Cardiac muscle cell (in vitro differentiated cells and primary cell): ENCODE measurements at places on chromosomes 4 and X. TPM values are rescaled to one million over a fixed set of nuclear protein-coding genes. Genes with fewer than 3 reads are reported as not detected.

The TSPAN7 gene
- 41.4 and 50.9 TPM in 2 replicates for polyA plus RNA-seq

The PRSS12 gene
- polyA plus RNA-seq = 0.07 and 0.42 TPM in 2 replicates

The MAGEC2 gene
- polyA plus RNA-seq = not detected in 2 replicates

The ADH1A gene
- polyA plus RNA-seq = not detected in 2 replicates

The GABRB1 gene
- 1.1 and 1.5 TPM in 2 replicates for polyA plus RNA-seq

The DOK7 gene
- polyA plus RNA-seq = 13.7 and 14.4 TPM in 2 replicates

The F11 gene
- polyA plus RNA-seq = not detected in 2 replicates

The TMEM165 gene
- 90.8 and 109 TPM in 2 replicates for polyA plus RNA-seq

The CSN1S1 gene
- polyA plus RNA-seq = not detected in 2 replicates

The MTHFD2L gene
- polyA plus RNA-seq = 10.8 and 12.0 TPM in 2 replicates

The STARD8 gene
- polyA plus RNA-seq = 0.60 and 0.91 TPM in 2 replicates

The KDR gene
- polyA plus RNA-seq = 41.7 and 55.6 TPM in 2 replicates

The GALNTL6 gene
- not detected in 2 replicates for polyA plus RNA-seq

DNA sequence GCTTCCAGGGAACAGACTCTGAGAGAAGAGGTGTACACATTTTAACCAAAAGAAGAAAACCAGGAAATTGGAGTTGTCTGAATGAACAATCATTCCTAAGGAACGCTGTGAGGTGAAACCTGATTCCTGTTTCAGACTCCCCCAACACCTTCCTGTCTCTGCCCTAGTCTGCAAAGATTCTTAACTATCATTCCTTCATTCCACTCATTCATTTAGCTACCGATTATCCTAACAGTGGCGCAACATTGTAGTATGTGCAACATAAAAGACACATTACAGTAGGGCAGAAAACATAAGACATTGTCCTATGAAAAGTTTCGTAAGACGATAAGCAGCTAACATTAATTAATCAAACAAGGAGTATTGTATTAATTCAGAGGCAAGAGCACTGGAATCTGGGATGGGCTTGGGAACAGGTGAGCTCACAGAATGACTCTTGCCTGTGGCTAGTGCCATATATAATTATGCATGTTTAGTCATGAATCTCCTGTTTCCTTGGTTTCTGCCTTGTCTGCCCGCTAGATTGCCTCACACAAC lies 23.8 kb upstream of the ADH7 start:
- H3K4me1 ChIP-seq = no peaks in the 10 kb centered on the region
- H3K36me3 ChIP-seq = no peaks in the 10 kb centered on the region
- H3K27ac ChIP-seq = no peak overlapping the region
- H3K4me3 ChIP-seq = no peak overlapping the region
- H3K27me3 ChIP-seq = no peaks in the 10 kb centered on the region

DNA sequence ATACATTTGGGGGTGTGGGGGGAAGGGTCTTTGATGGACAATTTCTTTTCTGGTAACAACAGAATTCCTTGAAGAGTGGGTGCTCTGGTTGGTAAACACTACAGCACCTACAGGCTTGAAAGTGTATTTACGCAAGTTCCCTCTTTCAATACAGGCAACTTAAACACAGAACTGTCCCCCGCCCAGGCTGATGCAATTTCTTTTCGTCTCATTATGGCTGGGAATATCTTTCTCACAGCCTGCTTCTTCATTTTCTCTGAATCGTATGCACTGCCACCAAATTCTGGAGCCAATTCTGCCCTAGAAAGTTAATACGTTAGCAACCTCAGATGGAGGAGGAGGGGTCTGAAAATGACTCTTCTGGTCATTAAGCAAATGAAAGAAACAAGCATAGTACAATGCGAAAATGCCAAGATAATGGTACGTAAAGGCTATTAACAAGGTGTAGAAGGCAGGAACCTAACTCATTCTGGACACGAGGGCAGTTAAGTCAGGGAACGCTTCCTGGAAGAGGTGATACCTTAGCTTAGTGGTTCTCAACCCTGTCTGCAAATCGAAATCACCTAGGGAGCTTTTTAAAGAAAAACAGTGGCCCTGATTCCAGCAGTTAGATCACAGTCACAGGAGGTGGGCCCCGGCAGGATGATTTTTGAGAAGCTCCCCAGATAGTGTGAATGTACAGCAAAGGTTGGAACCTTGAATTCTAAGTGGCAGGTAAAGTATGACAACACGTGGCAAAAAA lies 1.0 kb downstream of the AGA start:
- peak overlapping the region; percentile 90 for H3K27ac ChIP-seq
- H3K4me3 ChIP-seq = peak overlapping the region; percentile 42
- no peak for DNase-seq
- no peaks in the 10 kb centered on the region for H3K36me3 ChIP-seq

DNA sequence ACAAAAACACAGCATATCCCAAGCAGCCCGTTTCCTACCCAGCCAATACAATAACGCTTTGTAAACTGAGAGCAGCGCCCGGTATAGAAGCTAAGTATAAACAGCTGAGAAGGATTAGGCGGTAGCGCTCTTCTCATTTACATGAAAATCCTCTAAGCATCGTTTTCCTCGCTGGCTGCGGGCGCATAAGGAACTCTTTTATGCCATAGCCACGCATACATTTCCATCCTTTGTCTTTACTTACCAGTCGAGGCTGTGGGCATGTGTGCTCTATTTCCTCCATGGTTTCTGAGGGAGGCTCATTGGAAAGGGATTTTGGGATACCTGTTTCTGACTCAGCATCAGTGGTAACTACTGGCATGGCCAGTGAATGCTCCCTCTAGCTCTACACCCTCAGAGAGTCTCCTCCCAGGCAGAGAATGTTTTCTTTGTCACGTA lies 383 bp downstream of the PCYT1B start:
- peaks cover 9% of the 10 kb centered on the region for H3K4me1 ChIP-seq
- peaks cover 5% of the 10 kb centered on the region for H3K36me3 ChIP-seq
- H3K4me3 ChIP-seq = peak overlapping the region; percentile 43

GRCh38 chr4:123966990-123967769 lies 570.6 kb downstream of the SPRY1 start:
- no peaks in the 10 kb centered on the region for H3K4me1 ChIP-seq
- peak; percentile 46 for DNase-seq
- no peaks in the 10 kb centered on the region for H3K27me3 ChIP-seq
- no peak overlapping the region for H3K4me3 ChIP-seq
- H3K36me3 ChIP-seq = no peaks in the 10 kb centered on the region
- H3K27ac ChIP-seq = no peak overlapping the region

DNA sequence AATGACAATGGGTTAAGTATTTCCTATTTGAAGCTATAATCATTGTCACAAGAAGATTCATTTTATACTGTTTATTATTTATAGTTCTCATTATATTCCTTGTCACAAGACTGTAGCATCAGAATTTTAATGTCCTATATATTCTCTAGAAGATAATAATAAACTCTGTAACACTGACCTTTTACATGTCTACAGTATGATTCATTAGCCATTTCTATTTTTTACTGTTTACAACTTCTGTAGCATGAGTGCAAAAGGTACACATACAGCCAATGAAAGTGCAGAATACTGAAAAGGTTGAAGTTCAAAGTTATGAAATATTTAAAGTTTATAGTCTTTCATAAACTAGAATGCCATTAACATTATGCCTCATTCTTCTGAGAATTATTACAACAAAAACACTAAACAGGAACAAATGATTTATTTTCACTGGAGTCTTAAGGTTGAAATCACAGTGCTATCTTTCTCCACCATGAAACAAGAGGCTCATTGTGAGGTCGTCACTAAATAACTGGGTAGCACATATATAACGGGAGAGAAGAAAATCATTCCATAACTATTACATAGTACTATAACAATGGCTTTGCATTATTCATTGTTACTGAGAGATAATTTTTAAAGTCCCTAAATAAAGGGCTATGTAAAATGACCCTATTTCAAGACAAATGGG lies 4.9 kb downstream of the PRR32 start:
- no peaks in the 10 kb centered on the region for H3K36me3 ChIP-seq
- no peaks in the 10 kb centered on the region for H3K27me3 ChIP-seq
- no peak overlapping the region for H3K27ac ChIP-seq
- H3K4me1 ChIP-seq = peaks cover 4% of the 10 kb centered on the region
- H3K4me3 ChIP-seq = no peak overlapping the region

- no peak overlapping the region for H3K4me3 ChIP-seq
- no peaks in the 10 kb centered on the region for H3K27me3 ChIP-seq
- DNase-seq = no peak
- H3K36me3 ChIP-seq = no peaks in the 10 kb centered on the region
- no peaks in the 10 kb centered on the region for H3K4me1 ChIP-seq
Observed at GRCh38 chr4:47355568-47355967, 107.9 kb downstream of the COMMD8 start.

DNA sequence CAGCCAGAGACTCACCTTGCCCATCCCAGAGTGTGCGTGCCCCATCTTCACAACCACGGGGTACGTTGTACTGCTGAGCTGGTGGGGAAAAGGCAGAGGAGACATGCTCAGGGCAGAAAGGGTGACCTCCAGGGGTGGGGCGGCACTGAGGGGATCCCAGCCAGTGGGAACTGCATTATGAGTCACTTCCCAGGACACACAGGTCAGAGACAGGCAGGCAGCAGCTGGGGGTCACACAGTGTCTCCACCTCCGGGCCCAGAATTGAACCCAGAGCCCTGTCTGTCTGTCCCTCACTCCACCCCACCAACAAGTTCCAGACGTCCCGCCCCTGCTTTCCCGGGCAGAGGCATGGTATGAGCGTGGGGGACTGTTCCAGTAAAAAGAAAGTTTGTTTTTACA lies 4.8 kb upstream of the TIMP1 start:
- H3K27ac ChIP-seq = no peak overlapping the region
- no peak for DNase-seq
- no peaks in the 10 kb centered on the region for H3K36me3 ChIP-seq
- H3K27me3 ChIP-seq = no peaks in the 10 kb centered on the region

- H3K4me1 ChIP-seq = no peaks in the 10 kb centered on the region
- H3K36me3 ChIP-seq = no peaks in the 10 kb centered on the region
- no peak for DNase-seq
- H3K4me3 ChIP-seq = no peak overlapping the region
Observed at GRCh38 chrX:106672527-106672926, 54.0 kb upstream of the RNF128 start.

GRCh38 chrX:29587107-29587506 lies 628.3 kb upstream of the MAGEB2 start:
- H3K27ac ChIP-seq = no peak overlapping the region
- no peaks in the 10 kb centered on the region for H3K36me3 ChIP-seq
- DNase-seq = no peak
- no peaks in the 10 kb centered on the region for H3K4me1 ChIP-seq
- no peak overlapping the region for H3K4me3 ChIP-seq

- no peaks in the 10 kb centered on the region for H3K36me3 ChIP-seq
- no peak for DNase-seq
- no peak overlapping the region for H3K4me3 ChIP-seq
- no peak overlapping the region for H3K27ac ChIP-seq
- H3K27me3 ChIP-seq = no peaks in the 10 kb centered on the region
- no peaks in the 10 kb centered on the region for H3K4me1 ChIP-seq
Observed at GRCh38 chrX:125340490-125340889, 20.8 kb downstream of the TEX13C start.

GRCh38 chr4:8694651-8695151 lies 102.1 kb downstream of the CPZ start:
- no peak overlapping the region for H3K4me3 ChIP-seq
- no peak for DNase-seq
- H3K36me3 ChIP-seq = no peaks in the 10 kb centered on the region
- no peaks in the 10 kb centered on the region for H3K4me1 ChIP-seq

- H3K4me3 ChIP-seq = no peak overlapping the region
- no peaks in the 10 kb centered on the region for H3K36me3 ChIP-seq
- H3K27ac ChIP-seq = no peak overlapping the region
- no peaks in the 10 kb centered on the region for H3K4me1 ChIP-seq
- no peak for DNase-seq
Observed at GRCh38 chrX:29691044-29691443, 524.3 kb upstream of the MAGEB2 start.

DNA sequence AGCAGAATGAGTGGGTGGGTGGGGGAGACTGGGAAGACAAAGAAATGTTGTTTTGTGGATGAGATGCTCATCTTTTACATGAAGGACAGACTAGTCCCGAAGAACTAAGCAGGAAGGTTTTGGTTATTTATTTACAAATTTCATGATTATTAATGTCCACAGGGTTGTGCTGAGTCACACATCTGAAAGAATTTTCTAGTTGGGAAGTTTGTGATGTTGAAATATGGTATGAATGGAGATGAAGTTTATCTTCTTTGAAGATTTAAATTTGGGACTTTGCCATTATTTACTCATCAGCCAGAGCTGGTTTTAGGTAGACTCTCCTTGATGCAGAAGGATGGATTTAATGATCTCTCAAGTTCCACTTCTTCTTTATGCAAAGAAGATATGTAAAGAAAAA lies 75.5 kb downstream of the MOSPD2 start:
- no peaks in the 10 kb centered on the region for H3K4me1 ChIP-seq
- no peaks in the 10 kb centered on the region for H3K36me3 ChIP-seq
- no peaks in the 10 kb centered on the region for H3K27me3 ChIP-seq
- no peak overlapping the region for H3K27ac ChIP-seq
- DNase-seq = no peak

DNA sequence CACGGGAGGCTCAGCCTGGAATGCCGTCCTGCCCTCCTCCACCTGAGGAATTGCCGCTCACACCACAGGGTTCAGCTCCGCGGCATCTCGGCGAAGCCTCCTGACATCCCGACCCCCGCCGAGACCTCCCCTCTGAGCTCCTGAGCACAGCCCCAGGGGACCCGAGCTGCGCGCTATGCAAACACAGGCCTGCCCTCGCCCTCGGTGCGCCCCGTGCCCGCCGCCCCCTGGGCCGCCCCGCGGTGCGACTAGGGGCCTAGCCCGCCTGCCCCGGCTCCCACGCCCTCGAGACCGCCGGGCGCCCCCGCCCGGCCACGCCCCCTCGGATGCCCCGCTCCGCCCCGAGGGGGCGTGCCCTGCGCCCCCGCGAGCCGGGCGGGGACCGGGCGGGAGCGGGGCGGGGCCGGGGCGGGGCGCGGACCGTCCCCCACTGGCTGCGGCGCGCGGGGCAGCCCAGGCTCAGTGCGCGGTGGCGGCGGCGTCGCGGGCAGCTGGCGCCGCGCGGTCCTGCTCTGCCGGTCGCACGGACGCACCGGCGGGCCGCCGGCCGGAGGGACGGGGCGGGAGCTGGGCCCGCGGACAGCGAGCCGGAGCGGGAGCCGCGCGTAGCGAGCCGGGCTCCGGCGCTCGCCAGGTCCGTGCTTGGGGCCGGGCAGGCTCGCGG lies at the start of gene FGFR3:
FGFR3 (plus strand) TSS at position 462 of the 664 bp plus-strand sequence. CDS start 642 bp downstream, outside the sequence.
- peak within 1 kb of the TSS; percentile 69 for H3K27ac ChIP-seq
- H3K4me1 ChIP-seq = peaks cover 16% of the 10 kb centered on the region
- peak within 1 kb of the TSS; percentile 54 for H3K4me3 ChIP-seq
- DNase-seq = peak; percentile 87
- no peaks in the 10 kb centered on the region for H3K36me3 ChIP-seq

GRCh38 chr4:154622598-154622997 lies 10.1 kb upstream of the FGG start:
- H3K36me3 ChIP-seq = no peaks in the 10 kb centered on the region
- peaks cover 6% of the 10 kb centered on the region for H3K4me1 ChIP-seq
- H3K27me3 ChIP-seq = peaks cover 5% of the 10 kb centered on the region
- peak; percentile 67 for DNase-seq
- no peak overlapping the region for H3K4me3 ChIP-seq

DNA sequence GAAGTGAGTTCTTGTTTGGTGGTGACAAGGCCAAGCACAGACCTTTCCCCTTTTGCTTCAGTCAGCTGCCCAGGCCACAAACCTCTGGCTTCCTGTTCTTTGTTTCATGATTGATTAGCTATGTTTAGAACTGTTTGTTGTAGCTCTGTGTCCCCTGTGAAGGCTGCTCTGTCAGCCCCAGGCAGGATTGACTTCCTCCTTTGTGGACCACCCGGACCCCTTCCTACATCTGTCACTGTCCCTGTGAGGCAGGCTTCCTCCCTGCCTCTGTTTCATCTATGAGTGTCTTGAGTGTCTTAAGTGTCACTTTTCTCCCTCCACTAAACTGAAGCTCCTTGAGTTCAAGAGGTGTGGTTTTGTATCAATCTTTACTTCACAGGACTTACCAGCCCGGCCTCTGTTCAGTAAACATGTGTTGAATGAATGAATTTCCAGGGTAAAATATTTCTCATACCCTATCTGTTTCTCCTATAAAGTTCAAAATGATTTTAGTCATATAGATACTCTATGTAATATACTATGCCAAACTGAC lies 83.5 kb downstream of the ZNF674 start:
- no peaks in the 10 kb centered on the region for H3K27me3 ChIP-seq
- H3K27ac ChIP-seq = no peak overlapping the region
- no peaks in the 10 kb centered on the region for H3K4me1 ChIP-seq
